ENCODE measurements at places on chromosomes 7 and 10.

GRCh38 chr10:79165070-79165778 is 96.5 kb downstream of the ZMIZ1 start:
- no peak for DNase-seq

DNA sequence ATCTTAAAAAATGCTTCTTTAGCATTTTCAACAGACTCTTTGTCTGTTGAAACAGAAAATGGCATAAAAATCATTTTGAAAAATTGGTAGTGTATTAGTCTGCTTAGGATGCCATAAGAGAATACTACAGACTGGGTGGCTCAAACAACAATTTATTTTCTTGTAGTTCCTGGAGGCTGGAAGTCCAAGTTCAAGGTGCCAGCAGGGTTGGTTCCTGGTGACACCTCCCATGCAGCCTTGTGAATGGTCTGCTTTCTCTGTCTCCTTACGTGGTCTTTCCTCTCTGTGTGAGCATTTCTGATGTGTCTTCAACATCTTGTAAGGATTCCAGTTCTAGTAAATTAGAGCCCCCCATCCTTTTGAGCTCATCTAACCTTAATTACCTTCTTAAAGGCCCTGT is 26.1 kb upstream of the RAB11FIP2 start:
- no peak for DNase-seq

GRCh38 chr7:42720012-42720411 is 191.9 kb downstream of the C7orf25 start:
- no peak for DNase-seq

- DNase-seq: no peak
These were observed 7.5 kb downstream of the VWC2 start for GRCh38 chr7:49780953-49781352.

- no peak for DNase-seq
These were observed 52.5 kb downstream of the NRCAM start for GRCh38 chr7:108403597-108404217.
